Urinary bladder (tissue), 4 donors: ENCODE measurements at places on chromosomes 5 and 9. TPM values are rescaled to one million over a fixed set of nuclear protein-coding genes. Genes with fewer than 3 reads are reported as not detected.
A peak's percentile ranks its signal among the peaks of the same experiment; 100 is the strongest.

Gene PCDHGA8
- 9.1 TPM for total RNA-seq

Gene SLC45A2
- total RNA-seq: not detected

Gene SLC25A2
- total RNA-seq: 0.69 TPM

Gene SCGB3A1
- not detected for total RNA-seq

Gene IRX1
- 0.85 TPM for total RNA-seq

Gene UNC5A
- total RNA-seq: 0.32 TPM

Gene FER
- total RNA-seq: 84.6 TPM

Gene TMEM215
- total RNA-seq: 0.21 TPM

Gene TRPM3
- 14.3 TPM for total RNA-seq

Gene NR6A1
- total RNA-seq: 1.4 TPM

Gene MAMDC2
- 52.0 TPM for total RNA-seq

Gene HAVCR2
- total RNA-seq: 8.7 TPM

DNA sequence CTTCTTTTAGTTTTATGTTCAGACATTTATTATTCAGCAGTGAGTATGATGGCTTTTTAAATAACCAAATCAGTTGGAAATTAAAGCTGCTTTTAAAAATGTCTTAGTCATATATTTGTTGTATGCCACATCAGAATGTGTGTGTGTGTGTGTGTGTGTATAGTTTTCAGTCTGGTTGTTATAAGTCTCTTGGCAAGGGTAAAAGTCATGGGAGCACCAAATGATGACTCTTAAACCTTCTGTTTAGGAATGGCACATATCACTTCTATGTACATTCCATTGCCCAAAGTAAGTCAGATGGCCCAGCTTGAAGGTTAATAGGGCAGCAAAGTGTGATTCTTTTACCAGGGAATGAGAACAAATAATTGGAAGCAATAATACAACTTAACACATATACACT is 135.9 kb downstream of the RNF180 start:
- no peak for DNase-seq

GRCh38 chr5:167261309-167262100 is 1029.9 kb upstream of the WWC1 start:
- no peak for DNase-seq

DNA sequence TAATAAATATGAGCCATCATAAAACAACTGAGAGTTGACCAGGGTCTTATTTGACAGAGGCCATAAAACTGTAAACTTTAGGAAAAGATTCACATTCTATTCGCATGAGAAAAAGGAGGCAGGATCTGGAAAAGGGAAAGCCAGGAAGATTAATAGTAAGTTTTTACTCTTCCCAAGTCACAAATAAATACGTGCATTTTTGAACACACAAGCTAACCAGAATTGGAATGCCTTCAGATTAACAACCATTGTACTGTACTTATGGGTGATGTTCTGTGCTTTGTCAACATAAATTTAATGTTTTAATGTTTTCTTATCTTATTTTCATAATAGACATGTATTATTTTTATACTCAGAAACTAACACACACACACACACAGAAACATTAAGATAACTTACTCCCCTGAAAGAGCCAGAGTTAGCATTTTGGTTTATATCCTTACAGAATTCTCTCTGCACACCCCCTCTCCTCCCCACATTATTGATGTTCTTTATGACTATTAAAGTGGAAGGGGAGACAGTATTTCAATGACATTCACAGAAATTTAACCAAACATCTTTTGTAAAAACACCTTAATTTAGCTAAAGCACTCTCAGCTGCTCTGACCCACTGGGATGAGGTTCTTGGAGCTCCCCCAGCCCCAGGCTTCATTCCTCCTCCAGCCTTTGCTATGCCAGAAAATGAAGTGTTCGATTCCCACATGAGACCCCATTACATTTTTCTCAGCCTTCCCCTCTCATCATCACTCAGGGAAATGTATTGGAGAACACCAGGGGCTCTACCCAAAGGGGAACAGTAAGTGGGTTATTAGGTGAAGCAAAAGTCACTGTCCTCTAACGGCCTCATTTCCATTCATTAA is 155.5 kb downstream of the ESM1 start:
- peak; percentile 61 for DNase-seq

DNA sequence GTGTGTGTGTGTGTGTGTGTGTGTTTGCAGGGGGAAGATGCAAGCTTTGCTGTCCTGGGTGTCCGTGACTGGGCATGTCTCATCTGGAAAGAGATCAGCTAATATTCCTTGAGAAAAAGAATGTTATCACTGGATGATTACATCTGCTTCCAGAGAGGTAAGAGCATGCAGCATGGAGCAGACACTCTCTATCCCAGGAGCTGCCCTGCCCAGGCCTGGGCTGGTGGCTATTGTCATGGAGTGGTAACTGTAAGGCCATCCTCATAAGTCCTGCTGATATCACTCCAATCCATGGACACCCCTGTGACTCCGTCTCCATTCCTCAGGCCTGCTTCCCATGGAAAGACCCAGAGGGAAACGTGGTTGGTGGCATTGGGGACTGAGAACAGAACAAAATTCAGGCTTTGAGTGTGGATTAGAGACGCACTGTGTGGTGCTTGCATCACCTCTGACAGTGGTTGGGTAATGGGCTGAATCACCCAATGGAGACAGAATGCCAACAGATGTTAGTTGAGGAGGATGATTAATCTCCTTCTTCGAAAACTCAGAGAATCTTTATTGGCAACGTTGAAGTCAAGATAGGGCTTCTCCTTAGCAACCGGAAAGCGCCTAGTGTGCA is 52.0 kb upstream of the KCNIP1 start:
- DNase-seq: no peak

- DNase-seq: no peak
Measured at GRCh38 chr5:69367697-69368279, 1.5 kb downstream of the AK6 start.

- DNase-seq: no peak
Measured at GRCh38 chr5:162638849-162639248, 571.3 kb downstream of the GABRG2 start.

- no peak for DNase-seq
Measured at GRCh38 chr9:89402695-89403427, 84.6 kb downstream of the SECISBP2 start.

DNA sequence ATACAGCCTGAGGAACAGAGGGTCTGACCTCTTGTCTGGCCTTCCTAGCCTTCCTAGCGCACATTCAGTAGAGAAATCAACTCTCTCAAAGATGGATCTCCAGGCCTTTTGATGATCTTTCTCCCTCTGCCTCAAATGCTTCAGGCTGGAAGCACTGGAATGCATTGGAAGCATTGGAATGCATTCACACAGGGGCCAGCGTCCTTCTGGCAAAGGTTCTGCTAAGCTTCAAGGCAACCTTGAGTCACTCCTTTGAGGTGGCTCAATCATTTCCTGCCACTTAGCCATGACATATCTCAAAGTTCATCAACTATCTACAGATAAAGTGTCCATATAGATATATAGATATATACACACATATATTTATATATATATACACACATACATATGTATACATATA is 42.9 kb downstream of the OR2K2 start:
- no peak for DNase-seq

- no peak for DNase-seq
Measured at GRCh38 chr5:128613766-128614165, 75.7 kb upstream of the FBN2 start.

- DNase-seq: no peak
Measured at GRCh38 chr9:101342595-101342994, 42.2 kb downstream of the BAAT start.

DNA sequence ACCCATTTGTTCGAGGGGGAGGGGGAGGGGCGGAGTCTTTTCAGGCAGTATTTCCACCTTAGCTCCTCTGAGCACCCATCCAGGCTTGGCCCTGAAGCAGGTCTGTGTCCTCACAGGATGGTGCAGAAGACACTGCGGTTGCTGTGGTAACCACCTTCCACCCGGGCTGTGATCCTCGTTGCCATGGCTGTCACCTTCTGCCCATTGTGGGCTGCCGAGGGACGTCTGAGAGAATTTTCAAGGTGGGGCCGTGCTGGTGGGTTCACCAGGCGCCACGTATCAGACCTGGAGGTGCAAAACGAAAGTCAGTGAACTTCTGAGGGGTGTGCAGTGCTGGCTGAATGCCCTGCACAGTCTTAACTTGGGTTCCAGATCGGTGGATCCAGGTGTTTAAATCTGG is 26.7 kb downstream of the POLR1E start:
- no peak for DNase-seq

DNA sequence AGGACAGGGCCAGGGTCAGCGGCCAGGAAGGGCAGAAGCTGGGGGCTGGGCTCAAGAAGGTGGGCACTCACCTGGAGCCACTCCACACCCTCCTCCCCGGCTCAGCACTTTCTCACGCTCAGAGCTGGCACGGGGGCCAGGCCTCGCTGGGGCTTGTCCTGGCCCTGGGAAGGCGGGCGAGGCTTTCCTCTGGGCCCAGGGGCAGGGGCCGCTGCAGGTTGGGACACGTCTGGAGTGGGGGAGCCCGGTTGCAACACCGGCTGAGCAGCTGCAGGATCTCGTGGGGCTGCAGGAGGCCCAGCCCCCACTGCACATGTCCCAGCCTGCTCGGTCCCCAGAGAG is 38.9 kb upstream of the EGFL7 start:
- DNase-seq: peak; percentile 66

DNA sequence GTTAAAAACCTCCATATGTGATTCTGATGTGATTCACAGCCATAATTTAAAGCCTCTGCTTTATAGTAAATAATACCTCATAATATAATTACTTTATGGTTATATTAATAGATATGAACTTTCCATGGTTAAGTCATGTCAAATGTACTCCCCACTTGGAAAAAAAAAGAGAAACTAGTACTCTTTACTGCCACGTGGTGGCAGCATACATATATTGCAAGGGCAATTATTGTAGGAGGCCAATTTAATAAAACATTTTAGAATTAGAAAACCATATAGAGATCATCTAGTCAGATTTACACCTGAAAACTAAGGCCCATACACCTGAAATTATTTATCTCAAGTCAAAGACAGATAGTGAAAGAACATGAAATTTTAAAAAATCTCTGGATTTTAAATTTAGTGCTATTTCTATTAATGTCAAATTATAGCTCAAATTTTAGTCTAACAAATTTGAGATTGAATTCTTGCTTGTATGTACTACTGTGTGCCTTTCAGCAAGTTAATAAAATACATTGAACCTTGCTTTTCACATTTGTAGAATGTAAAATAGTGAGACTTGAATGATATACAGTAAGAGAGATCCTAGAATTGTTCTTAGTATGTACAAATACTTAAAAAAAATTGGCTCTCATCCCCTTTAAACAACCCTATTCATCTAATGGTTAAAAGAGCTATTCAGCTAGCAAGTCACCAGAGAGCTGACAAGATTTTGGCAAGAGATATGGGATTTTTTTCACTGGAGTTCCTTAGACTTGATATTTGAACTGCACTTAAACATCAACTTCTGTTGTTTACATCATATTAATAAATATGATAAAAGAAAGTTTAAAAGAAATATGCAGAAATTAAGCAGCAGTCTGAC is 603.8 kb downstream of the TLE4 start:
- no peak for DNase-seq

DNA sequence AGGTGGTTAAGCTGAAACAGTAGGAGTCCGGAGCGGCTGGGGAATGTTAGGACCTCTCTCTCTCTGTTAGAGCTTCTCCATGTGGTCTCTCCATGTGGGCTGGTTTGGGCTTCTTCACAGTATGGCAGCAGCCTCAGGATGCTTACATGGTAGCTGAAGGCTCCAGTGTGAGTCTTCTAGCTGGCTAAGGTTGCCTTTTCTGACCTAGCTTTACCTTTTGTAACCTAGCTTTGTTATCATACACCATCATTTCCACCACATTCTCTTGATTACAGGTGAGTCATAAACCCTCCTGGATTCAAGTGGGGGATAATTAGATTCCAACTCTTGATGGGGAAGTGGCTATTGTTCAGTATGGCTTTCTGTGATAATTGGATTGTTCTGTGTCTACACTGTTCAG is 98.5 kb downstream of the MTREX start:
- no peak for DNase-seq

- no peak for DNase-seq
Measured at GRCh38 chr9:7960320-7961050, 160.9 kb upstream of the DMAC1 start.

DNA sequence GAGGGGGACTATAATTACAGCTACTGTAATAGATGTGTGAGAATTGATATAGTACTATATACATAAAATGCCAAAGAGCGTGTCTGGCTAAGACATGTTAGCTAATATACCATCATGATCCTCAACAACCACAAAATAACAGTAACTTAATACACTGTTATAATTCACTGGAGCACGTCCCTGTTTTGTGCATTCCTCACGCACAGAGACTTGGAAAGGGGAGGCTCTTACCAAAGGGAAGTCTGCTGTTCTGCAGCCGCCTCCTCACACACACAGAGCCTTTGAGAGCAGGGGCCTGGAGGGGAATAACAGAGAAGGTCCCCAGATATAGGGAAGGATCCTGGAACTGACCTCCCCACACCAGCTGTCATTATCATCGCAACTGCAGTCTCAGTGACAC is 97.3 kb downstream of the ANKRD18A start:
- no peak for DNase-seq

DNA sequence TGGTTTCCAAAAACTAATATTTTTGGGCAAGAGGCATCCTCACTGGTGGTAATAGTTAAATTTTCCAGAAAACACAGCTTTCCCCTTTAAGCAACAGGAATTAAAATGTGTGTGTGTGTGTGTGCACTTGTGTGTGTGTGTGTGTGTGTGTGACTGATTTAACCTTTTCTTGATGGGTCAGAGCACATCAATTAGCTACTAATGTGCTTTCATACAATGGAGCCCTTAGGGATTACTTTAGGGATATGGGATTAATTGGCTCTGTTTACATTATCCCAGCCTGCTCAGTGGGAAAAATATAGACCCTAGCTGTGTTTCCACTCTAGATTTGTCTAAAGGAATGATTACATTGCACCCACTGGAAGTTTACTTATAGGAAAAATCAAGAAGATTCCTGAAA is 6.5 kb downstream of the PLCXD3 start:
- DNase-seq: no peak

- no peak for DNase-seq
Measured at GRCh38 chr9:117927354-117927753, 223.2 kb downstream of the TLR4 start.

GRCh38 chr9:88916894-88917293 is 74.4 kb upstream of the S1PR3 start:
- DNase-seq: no peak

DNA sequence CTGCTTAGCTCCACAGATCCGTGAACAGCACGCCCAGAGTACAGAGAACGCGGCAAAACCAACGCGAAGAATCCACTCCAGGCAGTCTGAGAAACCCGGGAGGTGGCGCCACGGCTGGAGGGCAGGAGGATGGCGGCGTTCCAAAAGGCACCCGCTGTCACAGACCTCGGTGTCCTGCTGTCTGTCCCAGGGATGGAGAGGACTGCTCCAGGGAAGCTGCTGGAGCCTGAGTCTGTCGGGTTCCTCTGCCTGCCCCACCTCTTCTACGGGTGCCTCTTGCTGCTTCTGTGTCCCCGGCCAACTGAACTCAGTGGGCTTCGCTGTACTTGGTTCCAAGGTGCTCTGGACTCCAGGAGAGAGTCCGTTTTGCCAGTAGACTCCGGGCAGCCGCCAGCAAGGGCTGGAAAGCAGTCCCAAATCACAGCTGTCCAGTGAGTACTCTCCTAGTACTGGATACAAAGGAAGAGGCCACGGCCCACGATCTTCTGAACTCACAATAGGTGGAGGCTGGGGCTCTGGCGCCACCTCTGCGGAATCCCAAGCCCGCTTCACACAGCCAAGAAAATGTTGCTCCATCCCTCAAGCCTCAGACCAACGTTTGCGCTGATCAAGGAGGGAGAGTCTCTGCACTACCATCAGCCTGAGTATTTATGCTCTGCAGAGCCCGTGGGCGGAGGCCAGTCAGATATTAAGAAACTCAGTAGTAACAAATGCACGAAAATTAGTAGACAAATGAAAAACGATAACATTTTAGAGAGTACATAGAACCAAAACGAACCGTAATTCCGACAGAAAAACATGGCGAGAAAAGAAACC is 440 bp downstream of the ANXA2R start:
- DNase-seq: no peak
